ENCODE measurements at places on chromosomes 2 and 18.

GRCh38 chr18:56001576-56001975, 413.6 kb upstream of the TCF4 start:
- DNase-seq: no peak

DNA sequence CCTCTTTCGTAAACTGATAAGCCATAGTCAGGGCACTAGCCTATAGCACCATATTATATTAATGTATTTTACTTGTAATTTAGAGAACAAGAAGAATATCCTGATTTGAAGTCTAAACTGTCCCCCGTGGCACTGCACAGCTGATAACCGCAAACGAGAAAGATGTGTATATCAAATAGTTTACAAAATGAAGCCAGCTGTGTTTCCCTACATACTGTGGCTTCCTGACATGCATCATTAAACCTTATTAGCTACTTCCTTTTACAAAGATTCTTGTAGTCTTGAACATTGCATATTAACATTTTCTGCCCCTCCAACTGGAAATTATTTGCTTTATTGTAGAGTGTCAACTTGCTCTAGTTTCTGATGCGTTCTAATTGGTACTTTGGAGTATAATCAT, 153.5 kb upstream of the NFATC1 start:
- DNase-seq: no peak

DNA sequence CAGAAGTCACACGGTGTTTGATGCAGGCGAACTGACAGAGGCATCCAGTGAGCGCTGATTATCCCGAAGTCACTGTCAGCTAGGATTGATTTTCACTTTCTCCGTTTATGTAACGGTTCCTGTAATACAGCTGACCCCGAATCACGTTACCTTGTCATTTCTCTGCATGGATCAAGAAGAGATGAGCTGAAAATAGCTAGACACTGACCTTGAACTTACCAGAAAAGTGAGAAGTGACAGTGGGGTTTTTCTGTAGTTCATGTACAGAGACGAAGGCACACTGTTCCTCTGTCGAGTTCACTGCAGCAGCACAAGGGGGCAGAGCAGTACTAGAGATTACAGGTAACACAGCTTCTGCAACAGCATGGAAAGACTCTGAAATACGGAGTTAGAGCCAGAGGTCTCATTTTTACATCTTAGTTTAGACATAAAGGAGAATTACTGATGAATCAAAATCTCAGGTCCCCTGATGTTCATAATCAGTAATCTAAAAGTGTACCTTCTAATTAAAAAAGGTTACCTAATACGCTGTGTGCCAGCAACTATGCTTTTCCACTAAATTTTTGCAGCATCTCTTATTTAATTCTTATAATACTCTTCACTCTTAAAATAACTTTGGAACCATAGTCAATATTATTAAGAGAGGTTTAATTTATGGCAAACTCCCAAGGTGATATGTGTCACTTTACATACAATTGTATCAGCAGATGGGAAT, 33.1 kb downstream of the ARHGAP15 start:
- no peak for DNase-seq

GRCh38 chr2:181121996-181122395, 141.6 kb downstream of the UBE2E3 start:
- no peak for DNase-seq

- peak; percentile 67 for DNase-seq
Observed at GRCh38 chr2:130374587-130375290, 18.9 kb downstream of the PTPN18 start.

- no peak for DNase-seq
Observed at GRCh38 chr2:219810895-219811294, 183.5 kb downstream of the SLC4A3 start.

- no peak for DNase-seq
Observed at GRCh38 chr2:149470046-149470445, 117.5 kb downstream of the MMADHC start.

GRCh38 chr2:36756438-36756837, 59.9 kb downstream of the VIT start:
- DNase-seq: no peak

- no peak for DNase-seq
Observed at GRCh38 chr18:64219517-64219916, 70.6 kb upstream of the LINC00305 start.

DNA sequence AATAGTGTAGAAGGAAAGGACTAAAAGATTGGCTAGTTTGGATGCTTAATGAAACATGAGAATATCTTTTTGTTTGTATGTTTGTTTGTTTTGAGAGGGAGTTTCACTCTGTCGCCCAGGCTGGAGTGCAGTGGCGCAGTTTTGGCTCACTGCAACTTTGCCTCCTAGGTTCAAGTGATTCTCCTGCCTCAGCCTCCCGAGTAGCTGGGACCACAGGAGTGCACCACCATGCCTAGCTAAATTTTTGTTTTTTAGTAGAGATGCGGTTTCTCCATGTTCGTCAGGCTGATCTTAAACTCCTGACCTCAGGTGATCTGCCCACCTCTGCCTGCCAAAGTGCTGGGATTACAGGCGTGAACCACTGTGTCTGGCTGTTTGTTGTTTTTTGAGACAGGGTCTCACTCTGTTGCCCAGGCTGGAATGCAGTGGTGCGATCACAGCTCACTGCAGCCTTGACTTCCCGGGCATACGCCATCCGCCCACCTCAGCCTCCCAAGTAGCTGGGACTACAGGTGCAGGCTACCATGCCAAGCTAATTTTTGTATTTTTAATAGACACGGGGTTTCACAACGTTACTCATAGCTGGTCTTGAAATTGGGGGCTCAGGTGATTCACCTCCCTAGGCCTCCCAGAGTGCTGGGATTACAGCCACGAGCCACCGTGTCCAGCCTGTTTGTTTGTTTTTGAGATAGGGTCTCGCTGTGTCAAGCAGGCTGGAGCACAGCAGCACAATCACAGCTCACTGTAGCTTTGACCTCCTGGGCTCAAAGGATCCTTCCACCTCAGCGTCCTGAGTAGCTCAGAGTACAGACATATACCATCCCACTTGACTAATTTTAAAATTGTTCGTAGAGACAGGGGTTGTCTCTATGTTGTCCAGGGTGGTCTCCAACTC, 209.2 kb downstream of the MYCN start:
- no peak for DNase-seq

- DNase-seq: no peak
Observed at GRCh38 chr2:142425551-142425950, 294.7 kb upstream of the LRP1B start.

DNA sequence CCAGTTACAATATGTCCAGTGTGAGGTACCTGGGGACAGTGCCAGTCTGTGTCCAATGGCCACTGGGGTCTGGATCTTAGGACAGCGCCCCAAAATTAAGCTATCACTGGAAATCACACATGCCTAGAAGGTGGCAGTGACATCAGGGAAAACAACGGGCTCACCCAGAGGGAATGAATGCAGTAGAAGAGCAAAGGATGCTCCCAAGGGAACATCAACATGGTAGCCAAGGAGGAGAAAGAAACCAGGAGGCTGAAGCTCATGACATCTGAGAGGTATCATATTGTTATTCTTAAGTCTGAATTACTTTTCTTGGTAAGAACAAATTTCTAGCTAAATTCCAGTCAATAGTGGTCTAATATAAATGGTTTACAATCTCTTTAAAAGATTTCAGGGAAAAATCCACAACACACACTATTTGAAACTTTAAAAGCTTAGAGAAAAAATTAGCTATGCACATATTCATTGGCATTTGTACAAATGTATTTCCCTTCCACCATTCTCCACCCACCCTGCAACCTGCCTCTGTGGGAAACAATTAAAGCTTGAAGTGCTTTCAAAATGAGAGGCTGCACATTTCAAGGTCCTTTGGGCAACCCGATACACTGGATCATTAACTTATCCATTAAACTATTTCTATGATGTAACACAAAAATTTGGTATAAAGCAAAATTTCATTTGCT, 55.5 kb downstream of the SIGLEC15 start:
- no peak for DNase-seq

DNA sequence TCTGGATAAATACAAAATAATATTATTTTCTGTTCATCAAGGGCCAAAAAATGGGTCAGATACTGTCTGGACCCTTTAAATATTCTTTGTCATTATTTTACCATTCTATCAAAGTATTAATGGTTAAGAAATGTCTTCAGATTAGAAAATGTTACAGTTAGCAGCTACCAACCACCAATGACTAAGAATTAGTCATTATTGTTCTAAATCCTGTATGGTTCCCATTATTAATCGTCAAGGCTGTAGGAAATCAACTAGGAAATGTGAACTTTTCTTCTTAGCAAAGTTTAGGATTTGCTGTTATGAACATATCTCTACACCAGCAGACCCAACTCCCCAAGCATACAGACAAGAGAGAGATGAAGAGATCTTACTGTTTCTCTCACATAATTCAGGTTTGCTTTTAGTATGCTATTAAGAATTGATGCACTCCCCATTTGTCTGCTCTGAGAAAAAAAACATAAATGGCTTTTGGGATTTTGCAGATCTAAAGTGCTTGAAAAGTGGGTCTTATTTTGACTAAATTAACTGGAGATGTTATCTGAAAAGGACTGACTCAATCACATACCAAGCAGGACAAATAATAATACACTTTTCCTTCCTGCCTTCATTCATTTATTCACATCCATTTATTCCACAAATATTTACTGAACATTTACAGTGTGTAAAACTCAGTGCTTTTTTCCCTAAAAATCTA, 147.7 kb downstream of the PPP1R1C start:
- no peak for DNase-seq

GRCh38 chr18:79949697-79950487, 1.6 kb downstream of the SLC66A2 start:
- DNase-seq: peak; percentile 89

- no peak for DNase-seq
Observed at GRCh38 chr2:168087401-168087800, 160.0 kb downstream of the STK39 start.

GRCh38 chr2:96243843-96244242, 22.0 kb downstream of the TMEM127 start:
- DNase-seq: no peak

GRCh38 chr2:69177063-69177771, 164.2 kb downstream of the ANTXR1 start:
- peak; percentile 94 for DNase-seq

DNA sequence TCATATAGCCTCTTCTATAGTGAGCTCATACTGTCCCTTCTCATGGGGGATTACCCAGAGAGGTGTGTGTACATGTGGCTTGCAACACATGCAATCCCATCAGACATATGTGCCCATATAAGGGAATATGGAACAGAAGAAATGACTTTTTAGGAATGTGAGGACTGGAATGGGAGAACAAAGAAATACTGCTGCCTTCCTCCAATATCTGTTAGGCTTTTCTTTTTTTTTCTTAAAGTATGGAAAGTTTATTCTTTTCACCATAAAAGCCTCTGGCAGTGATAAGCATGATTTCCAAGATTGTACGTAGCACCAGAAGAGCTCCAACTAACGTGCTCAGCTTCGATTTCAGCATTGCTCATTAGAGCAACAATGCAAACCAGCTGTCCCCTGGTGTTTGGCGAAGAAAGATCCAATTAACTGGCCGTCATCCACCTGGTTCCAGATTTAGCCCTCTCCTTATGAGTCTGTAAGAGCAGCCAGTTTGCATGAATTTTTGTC, 113.6 kb downstream of the ADCYAP1 start:
- no peak for DNase-seq

DNA sequence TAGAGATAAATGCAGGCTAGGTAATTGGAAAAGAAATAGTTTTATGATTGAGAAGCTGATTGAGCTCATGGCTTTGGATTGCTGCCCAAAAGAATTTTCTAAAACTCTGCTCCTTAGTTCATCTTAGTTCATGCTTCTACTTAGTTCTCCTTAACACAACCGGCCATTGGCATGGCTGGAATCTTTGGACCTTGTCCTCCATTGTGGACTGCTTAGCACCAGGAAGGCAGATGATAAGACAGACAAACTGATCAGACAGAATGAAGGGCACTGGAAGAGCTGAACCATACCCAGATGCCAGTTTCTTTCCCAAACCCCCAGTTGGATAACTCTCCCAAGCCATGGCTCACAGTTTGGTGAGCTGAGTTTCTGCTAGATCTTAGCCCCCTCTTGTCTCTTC, 36.3 kb upstream of the NABP1 start:
- DNase-seq: no peak

GRCh38 chr2:209570194-209570593, 146.3 kb downstream of the MAP2 start:
- DNase-seq: no peak

DNA sequence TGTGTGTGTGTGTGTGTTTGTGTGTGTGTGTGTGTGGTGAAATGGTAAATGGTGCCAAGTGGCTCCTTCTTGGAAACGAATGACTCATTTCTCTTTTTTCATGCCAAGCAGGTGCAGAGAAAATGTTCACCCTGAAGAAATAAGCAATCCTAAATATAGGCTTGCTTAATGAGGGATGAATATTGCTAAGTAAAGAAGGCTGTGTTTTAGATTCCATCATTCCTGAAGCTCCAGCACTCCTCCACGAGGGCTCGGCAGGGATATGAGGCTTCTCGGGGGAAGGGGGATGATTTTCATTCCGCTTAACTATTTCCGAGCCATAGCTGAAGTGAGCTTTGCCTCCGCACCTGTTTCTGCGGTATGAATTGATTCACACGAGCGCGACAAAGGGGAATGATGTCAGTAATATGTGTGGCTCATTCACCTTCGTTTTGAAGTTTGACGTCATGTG, 72.9 kb downstream of the TSN start:
- no peak for DNase-seq

- no peak for DNase-seq
Observed at GRCh38 chr18:23684515-23685197, 4.6 kb upstream of the LAMA3 start.

GRCh38 chr2:175396696-175397095, 215.2 kb upstream of the ATP5MC3 start:
- DNase-seq: no peak

- DNase-seq: no peak
Observed at GRCh38 chr18:51398104-51398503, 200.6 kb upstream of the MEX3C start.

DNA sequence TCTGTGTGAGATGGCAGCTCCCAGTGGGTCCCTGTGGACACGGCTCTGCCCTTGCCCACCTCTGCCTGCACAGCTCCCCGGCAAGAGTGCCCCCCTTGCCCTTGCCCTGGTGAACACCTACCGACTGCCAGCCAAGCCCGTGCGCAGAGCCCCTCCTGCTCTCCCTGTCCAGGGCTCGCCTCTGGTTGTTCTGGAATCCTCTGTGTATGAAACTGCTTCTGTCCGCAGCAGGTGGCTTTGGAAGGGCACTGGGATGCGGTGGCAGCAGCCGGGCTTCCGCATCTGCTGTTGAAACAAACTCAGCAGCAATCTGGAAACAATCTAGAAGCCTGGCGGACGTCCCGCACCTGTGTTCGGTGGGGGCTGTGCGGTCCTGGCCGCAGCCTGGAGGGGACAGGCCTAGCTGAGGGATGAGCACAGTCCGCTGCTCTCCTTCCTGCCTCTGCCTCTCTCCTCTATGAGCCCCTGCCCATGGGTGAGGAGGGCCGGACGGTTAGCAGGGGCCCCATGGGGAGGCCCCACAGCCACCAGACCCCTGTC, 34.0 kb upstream of the KLF11 start:
- DNase-seq: no peak

DNA sequence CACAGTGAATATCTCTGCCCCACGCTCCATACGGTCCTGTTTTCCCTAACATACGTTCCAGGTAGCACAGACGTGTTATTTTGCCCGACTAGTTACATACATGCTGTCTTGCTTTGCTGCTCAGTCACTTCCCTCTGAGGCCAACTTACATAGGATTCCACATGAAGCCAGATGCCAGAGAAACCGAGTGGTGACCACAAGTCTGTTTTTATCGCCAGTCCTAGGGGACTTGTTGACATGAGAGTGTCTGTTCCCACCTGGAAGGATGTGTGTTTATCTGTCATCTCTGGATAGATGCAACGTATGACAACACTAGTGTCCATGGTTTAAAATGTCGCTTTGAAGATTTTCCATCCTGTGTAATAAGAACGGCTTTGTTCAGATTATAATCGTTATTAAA, 32.6 kb downstream of the PMAIP1 start:
- DNase-seq: no peak

Data from inflammatory macrophage (primary cell).